ENCODE measurements at places on chromosomes 13 and 19. TPM values are rescaled to one million over a fixed set of nuclear protein-coding genes. Genes with fewer than 3 reads are reported as not detected.
A peak's percentile ranks its signal among the peaks of the same experiment; 100 is the strongest.

DNA sequence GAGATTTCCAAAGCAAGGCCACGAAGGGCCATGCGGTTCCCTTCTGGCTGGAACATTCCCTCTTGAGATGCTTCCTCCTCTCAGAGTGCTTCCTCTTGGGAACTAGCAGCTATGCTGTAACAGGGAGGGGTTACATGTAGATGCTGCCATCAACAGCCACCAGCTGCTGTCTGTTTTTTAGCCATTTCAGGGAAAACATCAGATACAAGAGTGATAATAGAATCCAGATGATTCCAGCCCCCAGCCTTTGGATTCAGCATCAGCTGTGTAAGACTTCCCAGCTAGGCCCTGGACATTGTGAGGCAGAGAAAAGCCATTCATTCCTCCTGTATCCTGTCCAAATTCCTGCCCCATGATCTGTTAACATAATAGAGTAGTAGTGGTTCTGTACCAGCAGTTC lies 8.2 kb upstream of the ZNF177 start:
- no peak for DNase-seq

DNA sequence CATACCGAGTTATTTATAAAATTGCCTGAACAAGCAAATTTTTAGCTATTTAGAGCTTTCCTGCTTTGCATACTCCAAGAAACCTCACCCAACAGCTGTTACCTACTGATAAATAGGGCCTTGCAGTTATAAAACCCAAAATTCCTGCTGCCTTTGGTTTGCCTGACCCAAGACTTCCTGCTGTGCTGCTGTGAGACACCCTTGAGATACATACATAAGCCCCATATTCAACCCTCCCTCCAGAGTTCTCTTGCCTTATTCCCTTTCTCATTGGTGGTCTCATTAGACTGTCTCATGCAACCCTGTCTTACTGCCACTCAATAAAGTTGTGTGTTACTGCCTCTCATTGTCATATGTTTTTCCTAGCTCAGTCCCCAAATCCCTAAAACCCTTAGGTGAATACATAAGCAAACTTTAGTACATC lies 677.6 kb downstream of the UQCRFS1 start:
- DNase-seq, result no peak

- no peak for DNase-seq
Measured at GRCh38 chr13:75812751-75813181, 176.6 kb downstream of the LMO7 start.

DNA sequence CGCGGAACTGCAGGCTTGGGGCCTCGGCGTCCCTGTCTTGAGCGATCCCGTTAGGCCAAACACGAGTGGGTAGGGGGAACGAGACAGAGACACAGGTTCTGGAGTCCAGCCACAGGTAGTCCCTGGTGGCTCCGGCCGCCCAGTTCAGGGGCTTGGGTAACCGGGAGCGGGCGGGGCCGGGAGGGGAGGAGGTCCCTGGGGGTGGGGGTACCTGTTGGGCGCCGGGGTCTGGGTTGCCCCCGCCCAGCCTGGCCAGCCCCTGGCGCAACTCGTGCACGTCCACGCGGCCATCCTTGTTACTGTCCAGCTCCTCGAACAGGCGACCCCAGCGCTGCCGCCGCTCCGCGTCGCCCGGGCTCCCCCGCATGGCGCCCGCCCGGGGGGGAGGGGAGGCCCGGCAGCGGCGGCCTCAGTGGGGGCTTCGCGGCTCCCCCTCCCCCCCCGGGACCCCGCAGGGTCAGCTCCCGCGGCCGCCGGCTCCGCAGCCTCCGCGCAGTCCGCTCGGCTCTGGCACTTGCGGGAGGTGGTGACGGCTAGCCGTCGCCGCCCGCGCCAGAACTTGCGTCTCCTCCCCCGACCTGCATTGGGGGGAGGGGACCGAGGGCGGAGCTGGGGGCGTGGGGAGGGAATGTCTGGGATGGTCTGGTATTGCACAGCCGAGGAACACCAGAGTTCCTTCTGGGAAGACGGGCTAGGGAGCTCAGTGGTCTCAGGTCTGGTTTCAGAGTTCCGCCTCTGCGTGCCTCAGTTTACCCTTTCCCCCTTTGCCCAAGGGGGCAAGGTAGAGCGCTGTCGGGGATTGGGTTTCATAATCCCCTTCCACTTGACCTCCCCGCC lies at the start of gene SLC25A23:
TSS of gene SLC25A23 (minus strand) at position 531 of the 837 bp plus-strand sequence. CDS start at position 367, 164 bp downstream.
- peak; percentile 47 for DNase-seq

- no peak for DNase-seq
Measured at GRCh38 chr19:8151767-8152035, 2.3 kb upstream of the FBN3 start.

- no peak for DNase-seq
Measured at GRCh38 chr13:110657196-110657595, 41.9 kb downstream of the NAXD start.

GRCh38 chr19:3698386-3698950 lies 1.8 kb downstream of the PIP5K1C start:
- no peak for DNase-seq

- DNase-seq, result no peak
Measured at GRCh38 chr13:99281811-99282263, 23.7 kb upstream of the GPR18 start.

MCF2L gene
- total RNA-seq, result under 0.01 TPM

DNA sequence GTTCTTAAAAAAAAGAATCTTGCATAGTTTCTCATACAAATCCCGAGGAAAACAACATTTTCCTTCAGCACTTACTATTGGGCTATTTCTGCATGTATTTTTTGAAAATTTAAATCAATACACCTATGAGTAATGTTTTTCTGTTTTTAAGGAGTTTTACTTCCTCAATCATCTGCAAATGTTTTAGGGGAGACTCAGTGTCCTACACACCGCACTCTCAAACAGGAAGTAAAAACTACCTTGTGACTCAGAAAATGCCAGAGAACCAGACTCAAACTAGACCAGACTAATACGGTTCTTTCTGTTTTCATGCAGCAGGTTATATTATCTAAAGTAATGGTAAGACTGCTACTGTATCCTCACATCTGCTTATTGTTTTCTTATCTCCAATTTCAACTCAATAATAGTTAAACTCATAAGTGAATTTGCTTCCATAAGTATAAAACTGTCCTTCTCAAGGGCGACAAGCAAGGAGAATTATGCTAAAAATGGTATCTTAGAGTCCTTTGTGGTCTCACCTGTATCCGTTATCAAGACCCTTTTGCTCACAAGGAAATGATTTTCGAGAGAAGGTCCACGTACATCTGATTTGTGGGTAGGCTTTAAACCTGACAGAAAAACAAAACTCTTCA lies 52.5 kb downstream of the FLT3 start:
- DNase-seq, result peak; percentile 64

DNA sequence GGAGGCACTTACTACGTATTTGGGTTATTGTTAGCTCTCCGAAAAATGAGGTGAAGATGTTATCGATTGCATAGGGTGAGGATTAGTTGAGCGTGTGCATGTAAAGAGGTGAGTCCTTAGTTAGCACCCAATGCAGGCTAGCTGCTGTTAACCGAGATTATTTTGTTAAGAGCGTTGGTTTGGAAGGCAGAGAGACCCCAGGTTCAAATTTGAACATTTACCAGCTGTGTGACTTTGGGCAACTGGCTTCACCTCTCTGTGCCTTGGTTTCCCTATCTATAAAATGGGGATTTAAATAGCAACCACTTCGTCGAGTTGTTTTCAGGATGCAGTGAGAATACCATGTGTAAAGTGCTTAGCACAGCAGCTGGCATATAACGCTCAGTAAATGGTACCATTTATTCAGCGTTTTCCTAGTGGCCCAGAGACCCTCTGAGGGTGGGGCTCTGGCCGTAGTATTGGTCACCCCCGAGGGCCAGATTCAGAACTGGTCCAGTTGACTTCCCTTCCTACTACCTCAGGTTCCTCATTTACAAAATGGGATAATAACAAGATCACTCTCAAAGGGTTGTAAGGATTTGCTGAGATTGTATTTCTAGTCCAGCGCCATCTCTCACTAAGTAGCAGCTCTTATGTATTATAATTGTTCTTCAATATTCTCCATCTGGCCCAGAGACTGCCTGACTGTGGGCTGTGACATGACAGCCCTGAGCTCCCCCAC lies 887 bp downstream of the SIPA1L3 start:
- no peak for DNase-seq

GRCh38 chr13:30480292-30480950 lies 14.7 kb upstream of the HMGB1 start:
- DNase-seq, result no peak

GRCh38 chr19:17549085-17549740 lies 6.2 kb upstream of the COLGALT1 start:
- no peak for DNase-seq

GRCh38 chr13:108425056-108425455 lies 155.5 kb downstream of the TNFSF13B start:
- DNase-seq, result peak; percentile 8

CEBPA gene
- total RNA-seq, result 10.8 TPM

PTH2 gene
- not detected for total RNA-seq
